ENCODE measurements at places on chromosomes 3 and 15. TPM values are rescaled to one million over a fixed set of nuclear protein-coding genes. Genes with fewer than 3 reads are reported as not detected.

Gene CDHR4
- not detected for total RNA-seq

Gene GNAT1
- total RNA-seq: not detected

DNA sequence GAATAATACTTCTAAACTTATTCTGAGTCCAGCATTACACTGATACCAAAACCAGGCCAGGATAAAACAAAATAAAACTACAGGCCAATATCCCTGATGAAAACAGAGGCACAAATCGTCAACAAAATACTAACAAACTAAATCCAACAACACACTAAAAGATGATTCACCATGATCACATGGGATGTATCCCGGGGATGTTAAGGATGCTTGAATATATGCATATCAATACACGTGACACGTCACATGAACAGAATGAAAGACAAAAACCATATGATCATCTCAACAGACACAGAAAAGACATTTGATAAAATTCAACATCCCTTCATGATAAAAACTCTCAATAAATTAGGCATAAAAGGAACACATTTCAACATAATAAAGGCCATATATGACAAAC lies 91.5 kb downstream of the CSNK1G1 start:
- no peak for DNase-seq

DNA sequence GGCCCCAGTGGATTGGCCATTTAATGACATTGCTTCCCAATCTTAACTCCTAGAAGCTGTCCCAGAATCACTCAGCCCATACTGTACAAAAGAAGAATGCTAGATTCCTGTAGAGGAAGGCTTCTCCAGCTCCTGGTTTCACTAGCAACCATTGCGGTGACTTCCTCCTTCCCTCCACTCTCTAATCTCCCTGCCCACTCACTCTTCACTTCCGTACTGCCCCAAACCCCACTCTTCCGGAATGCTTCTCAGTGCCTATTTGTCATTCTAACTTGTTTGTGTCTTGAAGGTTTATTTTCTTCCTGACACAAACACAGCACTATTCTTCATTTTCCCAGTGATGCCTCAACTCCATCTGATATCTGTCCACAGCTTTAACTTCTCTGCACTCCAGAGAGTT lies 97.1 kb upstream of the SPATA16 start:
- no peak for DNase-seq

Gene NMD3
- 90.3 TPM for total RNA-seq

- DNase-seq: no peak
These were observed 59.8 kb downstream of the AGTR1 start for GRCh38 chr3:148757238-148758215.

DNA sequence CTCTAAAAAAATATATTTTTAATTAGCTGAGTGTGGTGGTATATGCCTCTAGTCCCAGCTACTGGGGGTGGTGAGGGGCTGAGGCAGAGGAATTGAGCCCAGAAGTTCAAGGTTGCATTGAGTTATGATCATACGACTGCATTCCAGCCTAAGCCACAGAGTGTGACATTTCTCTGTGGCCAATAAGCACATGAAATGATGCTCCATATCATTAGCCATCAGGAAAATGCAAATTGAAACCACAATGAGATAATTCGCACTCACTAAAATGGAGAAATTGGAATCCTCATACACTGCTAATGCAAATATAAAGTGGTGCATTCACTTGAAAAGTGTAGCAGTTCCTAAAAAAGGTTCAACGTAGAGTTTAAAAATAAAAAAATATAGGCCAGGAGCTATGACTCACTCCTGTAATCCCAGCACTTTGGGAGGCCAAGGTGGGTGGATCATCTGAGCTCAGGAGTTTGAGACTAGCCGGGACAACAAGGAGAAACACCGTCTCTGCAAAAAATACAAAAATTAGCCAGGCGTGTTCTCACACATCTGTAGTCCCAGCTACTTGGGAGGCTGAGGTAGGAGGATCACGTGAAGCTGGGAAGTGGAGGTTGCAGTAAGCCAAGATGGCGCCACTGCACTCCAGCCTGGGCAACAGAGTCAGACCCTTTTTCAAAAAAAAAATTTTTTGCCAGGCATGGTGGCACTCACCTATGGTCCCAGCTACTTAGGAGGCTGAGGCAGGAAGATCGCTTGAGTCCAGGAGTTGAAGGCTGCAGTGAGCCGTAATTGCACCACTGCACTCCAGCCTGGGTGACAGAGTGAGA lies 35.2 kb downstream of the IFT122 start:
- no peak for DNase-seq

Gene COL7A1
- total RNA-seq: 86.6 TPM

- DNase-seq: no peak
These were observed 11.3 kb upstream of the THRB start for GRCh38 chr3:24505691-24506550.

Gene CHSY1
- total RNA-seq: 62.8 TPM

- DNase-seq: no peak
These were observed 59.3 kb downstream of the MAP6D1 start for GRCh38 chr3:183766107-183766506.

DNA sequence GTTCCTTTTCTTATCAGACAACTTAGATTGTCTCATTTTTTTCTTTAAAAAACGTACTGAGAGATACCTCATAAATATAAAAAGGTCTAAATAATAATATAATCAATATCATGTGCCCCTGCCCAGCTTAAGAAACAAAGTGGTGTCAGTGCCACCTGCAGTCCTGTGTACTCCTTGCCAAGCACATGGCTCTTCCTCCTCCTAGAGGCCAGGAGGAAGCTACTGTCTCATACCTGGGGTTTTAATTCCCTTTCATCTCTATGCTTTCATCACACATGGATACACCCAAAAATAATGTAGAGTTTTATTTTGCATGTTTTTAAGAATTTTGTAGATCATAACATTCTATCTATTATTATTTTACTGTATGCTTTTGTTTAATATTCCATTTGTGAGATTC lies 98.6 kb upstream of the C15orf61 start:
- DNase-seq: no peak

Gene THSD4
- 14.6 TPM for total RNA-seq

- DNase-seq: no peak
These were observed 109.6 kb upstream of the THRB start for GRCh38 chr3:24604215-24604614.

Gene SERPINI2
- total RNA-seq: not detected

Gene LMLN
- total RNA-seq: 1.9 TPM

GRCh38 chr3:166955201-166955939 lies 424.7 kb downstream of the ZBBX start:
- no peak for DNase-seq

DNA sequence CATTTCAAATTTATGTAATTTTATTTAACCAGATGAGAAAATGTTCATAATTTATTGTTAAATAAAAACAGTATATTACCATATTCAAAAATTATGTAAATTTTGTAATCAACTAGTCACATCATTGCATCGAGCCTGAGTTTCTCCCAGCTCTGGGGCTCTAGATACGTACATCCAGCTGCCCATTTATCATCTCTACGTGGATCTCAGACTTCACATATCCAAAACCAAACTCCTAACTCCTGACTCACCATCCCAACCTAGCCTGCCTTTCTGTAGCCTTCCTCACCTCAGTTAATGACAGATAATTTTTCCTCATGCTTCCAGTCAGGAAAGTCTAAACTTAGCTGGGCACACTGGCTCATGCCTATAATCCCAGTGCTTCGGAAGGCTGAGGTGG lies 194.8 kb downstream of the SSR3 start:
- DNase-seq: no peak

DNA sequence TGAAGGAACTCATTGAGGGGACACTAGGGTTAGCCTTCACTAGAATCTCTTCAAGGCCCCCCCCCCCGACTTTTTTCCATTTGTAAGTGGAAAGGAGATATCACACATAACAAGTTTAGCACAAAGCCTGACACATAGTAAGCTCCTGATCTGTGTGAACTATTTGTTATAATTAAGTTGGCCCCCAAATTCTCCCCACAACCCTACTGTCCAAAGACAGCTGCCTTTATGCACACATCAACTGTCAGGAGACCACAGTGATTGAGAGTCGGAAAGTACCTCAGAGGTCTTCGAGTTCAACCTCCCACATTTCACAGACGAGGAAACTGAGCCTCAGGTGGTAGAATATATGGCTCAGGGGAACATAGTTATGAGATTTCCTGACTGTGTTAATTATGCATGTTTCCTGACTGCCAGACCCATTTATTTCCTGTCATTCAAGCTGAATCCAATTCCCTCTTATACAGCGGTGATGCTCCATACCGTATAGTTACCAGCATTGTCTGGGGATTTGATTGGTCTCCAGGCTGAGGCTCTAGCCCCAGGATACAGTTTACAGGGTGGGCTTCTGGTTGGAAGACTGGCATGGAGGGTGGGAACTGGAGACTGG lies 227.4 kb upstream of the CMC1 start:
- DNase-seq: no peak

DNA sequence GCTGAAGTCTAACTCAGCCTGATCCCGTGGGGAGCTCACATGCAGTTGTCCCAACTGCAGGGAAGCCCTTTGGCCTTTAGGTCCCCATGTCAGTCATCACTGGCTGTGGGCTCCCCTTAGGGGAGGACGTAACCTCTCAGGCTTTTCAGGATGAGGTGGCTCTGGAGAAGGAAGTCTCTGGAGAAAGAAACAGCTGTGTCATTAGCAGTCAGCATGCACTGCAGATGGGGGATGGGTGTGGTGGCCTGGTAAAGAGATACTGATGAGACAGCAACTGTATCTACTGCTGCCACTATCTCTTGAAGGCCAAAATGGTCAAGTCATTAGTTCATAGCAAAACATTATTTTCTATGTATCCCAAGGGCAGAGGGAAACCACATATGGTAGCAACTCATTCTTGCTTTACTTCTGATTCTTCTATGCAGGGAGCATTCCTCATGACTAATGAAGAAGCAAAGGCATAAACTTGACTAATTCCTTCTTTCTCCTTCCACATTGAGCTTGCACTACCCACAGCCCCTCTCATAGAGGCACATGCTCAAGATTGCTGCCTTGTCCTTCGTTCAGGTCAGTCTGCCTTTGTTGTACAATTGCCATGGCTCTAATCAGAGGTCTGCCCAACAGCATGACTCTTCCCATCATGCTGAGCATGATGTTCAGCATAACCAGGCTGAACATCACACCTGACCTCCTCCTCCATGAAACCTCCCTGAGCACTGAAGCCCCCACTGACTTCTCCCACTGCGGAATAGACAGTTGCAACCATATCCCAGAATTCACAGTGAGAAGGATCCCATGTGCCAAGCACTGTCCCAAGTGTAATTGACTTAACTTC lies 47.8 kb upstream of the TMEM158 start:
- DNase-seq: no peak

- DNase-seq: no peak
These were observed 4.1 kb downstream of the CCDC191 start for GRCh38 chr3:114052216-114052615.

Gene GPR160
- not detected for total RNA-seq

- DNase-seq: no peak
These were observed 10.8 kb downstream of the TATDN2 start for GRCh38 chr3:10259036-10259435.

Gene GXYLT2
- total RNA-seq: 13.3 TPM

GRCh38 chr3:124565013-124565412 lies 165.2 kb upstream of the UMPS start:
- peak; percentile 45 for DNase-seq

DNA sequence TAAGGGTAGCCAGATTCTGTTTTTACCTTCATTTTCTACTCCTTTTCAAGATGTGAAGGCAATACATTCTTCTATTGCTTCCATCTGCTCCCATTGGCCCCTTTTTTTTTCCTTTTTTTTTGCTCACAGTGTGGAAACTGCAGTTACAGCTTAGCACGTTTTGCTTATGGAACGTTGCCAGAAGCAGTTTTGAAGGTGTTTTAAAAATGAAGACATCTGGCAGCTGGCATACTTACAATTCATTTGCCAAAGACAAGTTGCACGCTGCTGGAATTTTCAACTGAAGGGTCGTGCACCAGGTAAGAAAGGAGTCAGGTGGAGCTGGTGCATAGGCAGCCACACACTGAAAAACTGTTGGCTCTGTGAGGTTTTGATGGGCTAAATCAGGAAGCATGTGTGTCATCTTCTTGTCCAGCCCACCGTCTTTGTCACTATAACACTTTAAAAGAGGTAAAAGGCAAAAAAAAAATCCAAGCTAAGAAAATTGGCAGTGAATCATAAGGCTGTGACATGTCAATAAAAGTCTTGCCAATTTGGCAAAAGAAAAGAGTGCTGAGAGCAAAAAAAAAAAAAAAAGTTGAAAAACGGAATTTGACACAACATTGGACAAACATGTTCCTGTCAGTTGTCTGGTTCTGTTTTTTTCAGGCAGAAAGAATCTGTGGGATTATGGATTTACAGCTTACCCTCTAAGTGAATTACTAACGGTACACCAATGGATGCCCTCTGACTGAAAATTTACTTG lies 225.4 kb upstream of the SOX2 start:
- DNase-seq: no peak

DNA sequence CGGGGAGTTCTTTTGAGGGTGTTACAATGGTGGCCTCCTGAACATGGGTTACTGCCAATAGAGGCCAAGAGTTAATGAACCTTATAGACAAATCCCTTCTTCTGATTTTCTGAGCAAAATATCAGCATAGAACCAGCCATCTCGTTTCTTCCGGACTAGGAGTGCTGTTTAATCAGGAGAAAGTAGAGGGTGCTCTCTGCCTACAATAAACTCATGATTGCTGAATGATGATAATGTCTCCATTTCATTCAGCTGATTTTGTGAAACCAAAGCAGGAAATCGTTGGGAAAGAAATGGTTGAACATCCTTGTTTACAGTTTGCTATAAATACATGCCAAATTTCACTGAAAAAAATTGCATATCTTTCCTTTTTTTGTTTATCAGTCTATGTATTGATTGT lies 142.8 kb upstream of the PLSCR5 start:
- DNase-seq: no peak

GRCh38 chr3:183734750-183735494 lies 37.3 kb downstream of the YEATS2 start:
- no peak for DNase-seq

Gene SERINC4
- total RNA-seq: not detected

GRCh38 chr15:100712226-100712625 lies 109.8 kb downstream of the ASB7 start:
- DNase-seq: no peak

Gene ITGA11
- total RNA-seq: 2.0 TPM

GRCh38 chr3:61574854-61575253 lies 13.5 kb downstream of the PTPRG start:
- peak; percentile 77 for DNase-seq

DNA sequence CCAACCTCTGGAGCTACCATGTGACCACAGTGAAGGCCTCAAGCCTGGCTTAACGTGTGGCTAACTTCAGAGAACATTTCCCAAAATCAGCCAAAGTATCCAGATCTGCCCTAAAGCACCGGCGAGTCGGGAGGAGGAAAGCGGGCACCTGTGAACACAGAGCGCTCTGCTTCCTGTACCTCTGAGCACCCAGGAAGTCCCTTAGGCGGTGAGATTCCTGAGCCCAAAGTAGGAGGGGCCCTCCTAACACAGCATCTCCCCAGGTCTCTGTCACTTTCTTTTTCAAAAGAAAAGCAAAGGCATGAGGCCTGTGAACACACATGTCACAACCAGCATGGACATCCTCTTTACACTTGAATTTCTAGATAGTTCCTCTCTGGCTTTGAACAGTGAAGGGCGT lies 944 bp upstream of the EIF4E3 start:
- no peak for DNase-seq

Gene MYD88
- total RNA-seq: 5.2 TPM

Gene ANKRD63
- 11.4 TPM for total RNA-seq

Gene PHLDB2
- total RNA-seq: 29.3 TPM

Gene RCCD1
- 51.3 TPM for total RNA-seq
